ENCODE measurements at places on chromosomes 13 and 19.

- DNase-seq = no peak
Measured at GRCh38 chr19:38337360-38337653, 1.7 kb downstream of the CATSPERG start.

DNA sequence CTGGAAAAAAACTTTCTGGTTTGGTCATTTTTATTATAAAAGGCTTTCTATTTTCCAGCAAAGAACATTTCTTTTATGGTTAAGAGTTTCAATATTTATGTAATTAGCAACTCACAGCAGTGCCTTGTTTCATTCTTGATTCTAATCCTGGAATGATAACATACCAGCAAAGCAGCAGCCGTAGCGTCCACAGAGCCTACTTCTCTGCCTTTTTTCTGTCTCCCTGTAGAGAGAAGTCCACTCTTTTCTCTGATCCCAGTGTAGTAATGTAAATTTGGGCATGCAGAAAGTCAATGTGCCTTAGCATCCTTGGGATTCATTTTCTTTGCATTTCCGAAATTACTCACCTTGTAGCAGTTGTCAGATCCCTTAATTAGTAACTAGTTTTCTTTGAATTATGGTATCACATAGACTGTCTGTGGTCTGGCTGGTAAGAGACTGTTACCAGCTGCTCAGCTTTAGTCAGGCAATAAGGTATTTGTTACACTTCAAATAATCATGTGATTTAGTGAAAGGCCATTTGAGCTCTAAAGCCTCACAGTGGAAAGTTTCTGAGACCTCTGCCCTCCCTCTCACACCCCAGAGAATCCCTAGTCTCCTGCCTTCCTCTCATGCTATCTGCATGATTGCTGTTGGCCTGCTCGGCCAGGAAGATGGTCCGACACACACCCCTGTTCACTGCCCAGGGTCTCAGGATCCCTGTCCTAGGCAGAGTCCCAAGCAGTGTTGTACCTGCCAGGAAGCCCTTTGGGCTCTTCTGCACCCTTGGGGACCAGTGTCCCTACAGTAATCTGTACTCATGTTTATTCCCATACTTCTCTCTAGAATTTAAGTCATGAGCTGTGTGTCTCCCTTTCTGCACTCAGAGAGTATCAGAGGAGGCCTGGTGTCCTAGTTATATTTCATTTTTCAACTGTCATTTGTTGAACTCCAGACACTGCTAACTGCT lies 86.3 kb downstream of the LRCH1 start:
- DNase-seq = no peak

GRCh38 chr13:80239571-80240255 lies 101.2 kb downstream of the SPRY2 start:
- no peak for DNase-seq

DNA sequence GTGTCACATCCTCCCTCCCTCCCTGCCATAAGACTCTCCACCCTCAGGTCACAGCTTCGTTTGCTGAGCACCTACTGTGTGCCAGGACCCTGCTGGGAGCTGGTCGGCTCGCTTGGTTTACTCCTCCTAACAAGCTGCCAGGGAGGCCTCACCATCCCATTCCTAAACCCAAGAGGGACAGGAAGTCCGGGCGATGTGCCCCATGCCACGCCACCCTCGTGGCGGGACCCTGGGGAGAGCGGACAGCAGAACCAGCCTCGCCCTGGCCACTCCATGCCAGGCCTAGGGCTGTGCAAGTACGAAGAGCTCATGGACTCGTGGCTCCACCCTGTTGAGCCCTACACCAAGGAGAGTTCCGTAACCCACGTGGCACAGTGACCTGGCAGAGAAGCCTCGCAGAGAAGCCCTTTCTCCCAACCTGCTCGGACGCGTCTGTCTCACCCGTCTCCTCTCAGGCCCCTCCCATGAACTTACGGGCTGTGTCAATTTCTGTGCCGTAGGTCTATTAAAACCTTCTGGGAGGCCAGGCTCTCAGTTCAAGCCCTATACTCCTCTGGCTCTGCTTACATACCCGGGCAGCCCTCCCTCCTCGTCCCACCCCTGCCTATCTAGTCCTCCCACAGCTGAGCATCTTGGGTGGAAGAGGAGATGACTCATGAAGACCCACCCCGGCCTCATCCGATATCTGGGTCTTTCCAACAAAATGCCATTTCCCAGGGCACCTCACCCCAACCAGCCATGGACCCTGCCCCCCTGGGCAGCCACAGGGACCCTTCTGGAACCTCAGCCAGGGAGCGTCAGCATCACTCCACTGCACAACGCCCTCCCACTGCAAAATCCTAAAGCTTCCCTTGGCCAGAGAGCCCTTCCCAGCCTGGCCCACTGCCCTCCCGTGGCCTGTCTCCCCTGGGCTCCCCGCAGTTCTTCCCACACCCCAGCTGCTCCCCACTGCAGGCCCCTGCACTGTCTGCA lies 2.6 kb downstream of the UBXN6 start:
- DNase-seq = no peak

- DNase-seq = no peak
Measured at GRCh38 chr13:42893214-42893671, 98.8 kb downstream of the EPSTI1 start.

- DNase-seq = no peak
Measured at GRCh38 chr13:67844574-67844973, 614.4 kb upstream of the PCDH9 start.

GRCh38 chr19:1327125-1327524 lies 41.5 kb downstream of the EFNA2 start:
- DNase-seq = no peak

DNA sequence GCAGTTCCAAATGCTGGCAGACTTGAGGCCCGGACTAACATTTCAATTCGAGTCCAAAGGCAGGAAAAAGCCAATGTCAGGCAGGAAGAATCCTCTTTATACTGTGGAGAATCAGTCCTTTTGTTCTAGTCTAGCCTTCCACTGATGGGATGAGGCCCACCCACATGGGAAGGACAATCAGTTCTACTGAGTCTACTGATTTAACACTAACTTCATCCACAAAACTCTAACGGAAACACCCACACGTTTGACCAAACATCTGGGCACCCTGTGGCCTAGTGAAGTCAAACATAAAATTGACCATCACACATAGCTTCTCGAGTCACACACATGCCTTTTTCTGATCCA lies 100.3 kb downstream of the UBL3 start:
- DNase-seq = no peak

GRCh38 chr13:75850916-75851315 lies 214.8 kb downstream of the LMO7 start:
- DNase-seq = no peak

DNA sequence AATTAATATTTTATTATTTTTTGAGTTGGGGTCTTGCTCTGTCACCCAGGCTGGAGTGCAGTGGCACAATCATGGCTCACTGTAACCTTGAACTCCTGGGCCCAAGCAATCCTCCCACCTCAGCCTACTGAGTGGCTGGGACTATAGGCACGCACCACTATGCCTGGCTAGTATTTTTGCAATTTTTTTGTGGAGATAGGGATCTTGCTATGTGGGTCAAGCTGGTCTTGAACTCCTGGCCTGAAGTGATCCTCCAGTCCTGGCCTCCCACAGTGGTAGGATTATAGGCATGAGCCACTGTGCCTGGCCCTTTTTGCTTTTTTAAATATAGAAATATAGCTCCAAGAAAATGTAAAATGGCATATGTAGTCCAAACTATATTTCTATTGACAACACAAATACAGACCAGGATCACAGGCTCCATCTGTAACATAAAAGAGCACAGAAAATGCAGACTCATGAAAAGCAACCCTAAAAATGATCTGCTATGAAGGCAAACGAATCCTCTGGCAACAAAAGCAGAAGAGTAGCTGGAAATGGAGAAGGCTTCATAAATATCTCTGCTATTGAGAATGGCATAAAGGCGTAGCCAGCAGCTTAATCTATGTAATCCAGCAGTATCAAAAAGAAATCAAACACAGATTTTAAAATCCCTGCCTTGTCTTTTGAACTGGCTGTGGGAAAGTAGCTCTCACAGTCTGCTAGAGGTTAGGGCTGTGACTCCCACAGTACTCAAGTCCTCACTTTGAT lies 200.6 kb downstream of the LHFPL6 start:
- DNase-seq = no peak

DNA sequence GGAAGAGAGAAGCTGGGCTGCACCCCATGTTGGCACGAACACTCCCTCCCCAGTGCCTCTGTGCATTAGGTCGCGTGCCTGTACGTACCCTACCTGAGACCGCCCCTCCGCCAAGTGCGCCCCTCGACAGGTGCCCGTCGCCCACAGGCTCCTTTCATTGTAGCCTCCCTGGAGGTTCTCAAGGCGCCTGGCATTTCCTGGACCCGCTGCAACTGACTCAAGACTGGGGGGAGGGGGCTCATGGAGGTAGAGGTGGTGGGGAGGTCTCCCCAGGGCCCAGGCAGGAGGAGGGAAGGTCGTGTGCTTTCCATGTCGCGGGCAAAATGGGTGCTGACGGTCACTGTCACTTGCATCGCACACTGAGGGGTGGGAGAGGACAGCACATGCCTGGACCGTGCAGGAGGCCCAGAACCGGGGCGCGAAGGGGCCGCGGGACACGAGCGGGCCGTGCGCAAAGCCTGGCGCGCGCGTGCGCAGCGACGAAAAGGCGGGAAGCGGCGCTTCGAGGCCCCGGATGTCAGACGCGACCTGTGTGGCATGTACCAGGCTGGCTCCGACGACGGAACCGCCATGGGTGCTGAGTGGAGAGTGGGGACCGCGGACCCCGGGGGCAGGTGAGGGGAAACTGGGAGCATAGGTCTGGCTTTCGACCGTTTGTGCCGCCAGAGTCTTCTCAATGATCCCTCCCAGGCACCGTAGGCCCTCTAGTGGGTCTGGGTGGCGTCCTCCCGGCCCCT lies 16.5 kb downstream of the NFIX start:
- no peak for DNase-seq

GRCh38 chr13:25990801-25991200 lies 61.0 kb downstream of the SHISA2 start:
- no peak for DNase-seq

- DNase-seq = no peak
Measured at GRCh38 chr13:109657395-109657794, 129.0 kb downstream of the IRS2 start.

DNA sequence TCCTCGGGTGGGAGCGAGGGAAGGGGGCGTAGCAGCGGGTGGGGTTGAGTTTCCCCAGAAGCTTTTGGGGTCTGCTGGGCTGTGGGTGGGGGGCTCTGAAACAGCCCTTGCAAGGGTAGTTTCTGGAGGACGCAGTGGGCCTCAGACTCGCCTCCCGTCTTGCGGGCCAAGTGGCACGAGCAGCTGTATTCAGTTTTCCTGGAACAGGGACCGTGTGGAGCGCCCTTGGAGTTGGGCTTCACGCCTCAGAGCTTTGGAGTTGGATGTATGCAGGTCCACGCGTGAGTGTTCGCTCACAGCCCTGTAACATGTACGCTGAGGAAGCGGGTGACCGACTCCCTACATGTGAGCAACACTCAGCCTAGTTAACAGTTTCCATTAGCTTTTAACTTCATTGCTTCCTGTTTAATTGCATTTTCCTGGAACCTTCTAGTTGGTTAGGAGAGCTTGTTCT lies 603 bp downstream of the TM9SF2 start:
- DNase-seq = peak; percentile 56

DNA sequence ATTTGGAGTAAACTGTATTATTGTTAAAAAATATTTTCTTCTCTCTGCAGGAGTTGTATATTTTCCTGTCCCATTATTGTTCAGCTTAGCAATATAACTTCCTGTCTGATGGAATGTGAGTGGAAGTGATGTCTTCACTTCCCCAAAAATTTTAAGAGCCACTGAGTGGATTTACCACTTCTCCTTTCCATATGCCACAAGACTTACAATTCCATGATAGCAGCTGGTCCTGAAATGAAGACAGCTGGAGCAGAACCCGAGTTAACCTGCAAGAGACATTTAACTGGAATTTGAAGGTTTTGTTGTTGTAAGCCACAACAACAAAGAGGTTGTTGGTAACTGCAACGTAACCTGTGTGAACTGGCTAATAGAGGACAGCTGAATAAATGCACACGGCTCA lies 23.4 kb upstream of the TBC1D4 start:
- no peak for DNase-seq

- peak; percentile 62 for DNase-seq
Measured at GRCh38 chr13:24307211-24308067, 1.9 kb upstream of the C1QTNF9 start.

DNA sequence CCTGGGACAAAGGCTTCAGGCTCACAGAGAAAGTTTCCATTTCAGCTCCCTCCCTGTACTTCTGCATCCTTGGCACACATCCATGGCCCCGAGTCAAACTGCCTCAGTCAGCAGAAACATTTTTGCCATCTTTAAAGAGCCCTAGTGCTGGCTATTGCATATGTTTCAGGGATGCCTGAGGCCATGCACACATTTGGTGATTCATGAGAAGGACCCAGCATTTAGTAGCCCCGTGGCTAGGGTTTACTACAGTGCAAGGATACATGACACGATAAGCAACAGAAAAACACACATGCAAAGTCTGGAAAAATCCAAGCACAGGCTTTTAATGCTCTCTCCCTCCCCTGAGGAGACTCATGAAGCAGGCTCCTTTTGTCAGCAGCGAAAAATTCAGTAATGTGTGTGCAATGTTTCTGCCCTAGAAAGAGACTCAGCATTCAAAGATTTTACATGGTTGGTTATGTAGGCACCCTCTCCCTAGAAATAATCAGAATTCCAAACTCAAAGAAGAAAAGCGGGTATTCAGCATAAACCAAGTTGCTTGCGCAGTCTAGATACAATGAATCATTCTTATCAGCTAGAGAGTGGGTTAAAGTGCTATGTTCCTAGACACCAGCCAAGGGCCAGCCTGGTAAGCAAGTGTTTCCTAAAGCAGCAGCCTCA lies 17.6 kb downstream of the ACOD1 start:
- DNase-seq = peak; percentile 27

- DNase-seq = no peak
Measured at GRCh38 chr19:3321696-3322095, 44.7 kb upstream of the NFIC start.

DNA sequence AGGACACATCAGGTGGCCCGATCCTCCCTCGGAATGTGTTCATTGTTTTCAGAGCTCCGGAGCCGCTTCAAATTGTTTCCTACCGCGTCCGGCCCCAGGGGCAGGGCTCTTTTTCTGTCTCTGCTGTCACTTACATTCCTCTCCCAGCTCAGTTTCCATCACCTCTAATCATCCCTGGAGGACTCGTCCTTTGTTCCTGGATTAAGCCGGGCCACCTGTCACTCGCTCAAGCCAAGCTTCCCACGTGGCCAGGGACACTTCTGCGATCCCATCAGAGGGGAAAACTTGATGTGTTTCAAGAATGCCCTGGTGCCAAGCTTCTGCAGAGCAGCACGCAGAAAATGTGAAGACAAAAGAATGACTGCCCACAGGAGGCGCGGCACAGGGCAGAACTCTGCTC lies 13.5 kb downstream of the IL17D start:
- no peak for DNase-seq

DNA sequence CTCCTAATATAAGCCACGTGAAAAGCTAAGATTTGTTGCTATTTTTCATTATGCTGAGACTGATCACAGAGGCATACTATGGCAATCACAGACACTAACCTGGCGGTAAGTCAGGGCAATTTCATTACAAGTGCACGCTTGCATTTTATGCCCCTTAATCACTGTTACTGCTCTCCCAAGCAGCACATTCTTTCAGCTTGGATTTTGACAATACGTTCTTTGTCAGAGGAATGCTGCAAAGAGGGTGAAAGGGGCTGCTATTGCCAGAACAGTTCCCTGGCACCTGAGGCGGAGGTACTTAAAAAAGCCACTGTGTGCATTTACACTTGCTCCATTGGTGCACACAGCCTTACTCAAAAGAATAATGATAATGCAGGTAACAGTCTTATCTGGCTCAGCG lies 346.6 kb downstream of the RFC3 start:
- no peak for DNase-seq

GRCh38 chr13:97537110-97537509 lies 103.1 kb downstream of the RAP2A start:
- DNase-seq = no peak
